ENCODE measurements at places on chromosomes 6 and 20.
A peak's percentile ranks its signal among the peaks of the same experiment; 100 is the strongest.

DNA sequence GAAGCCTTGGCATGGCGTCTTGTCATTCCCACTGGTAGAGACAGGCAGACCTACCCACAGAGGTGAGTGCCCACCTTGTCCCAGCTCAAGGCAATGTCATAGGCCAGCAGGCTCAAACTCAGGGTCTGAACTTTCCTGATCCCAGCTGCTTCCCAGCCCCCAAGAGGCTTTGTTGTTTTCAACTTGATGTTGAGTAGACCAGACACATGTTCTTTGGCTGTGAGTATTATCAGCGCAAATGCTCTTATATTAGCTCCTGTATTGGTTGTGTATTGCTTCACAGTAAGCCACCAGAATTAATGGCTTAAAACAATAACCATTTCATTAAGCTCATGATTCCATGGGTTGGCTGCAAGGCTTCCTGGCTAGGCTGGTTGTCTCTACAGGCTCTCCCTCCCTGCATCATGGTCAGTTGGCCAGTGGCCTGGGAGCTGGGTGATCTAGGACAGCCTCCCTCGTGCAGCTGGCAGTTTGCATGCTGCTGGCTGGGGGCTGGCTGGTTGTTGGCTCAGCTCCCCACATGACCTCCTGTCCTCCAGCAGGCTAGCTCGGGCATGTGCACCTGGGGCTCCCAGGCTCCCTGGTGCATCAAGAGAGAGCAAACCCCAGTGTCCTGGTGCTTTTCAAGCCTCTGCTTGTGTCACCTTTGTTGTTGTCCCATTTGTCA lies 21.6 kb downstream of the TOX2 start:
- peak; percentile 10 for ATAC-seq

- ATAC-seq: no peak
Measured at GRCh38 chr20:34250005-34250404, 8.8 kb downstream of the ASIP start.

DNA sequence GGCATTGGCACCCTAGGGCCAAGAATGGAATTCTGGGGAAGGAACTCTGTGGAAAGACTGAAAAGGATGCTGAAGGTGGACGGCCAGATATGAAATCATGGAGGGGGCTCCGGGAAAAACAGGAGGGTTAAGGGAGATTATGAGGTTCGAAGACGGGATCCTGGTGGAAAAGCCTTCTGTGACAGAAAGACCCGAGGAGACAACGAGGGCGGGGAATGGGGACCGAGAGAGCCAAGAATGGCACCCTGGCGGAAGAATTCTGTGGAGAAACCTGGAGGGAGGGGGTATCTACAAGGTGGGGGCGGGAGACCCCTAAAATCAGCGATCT lies 426 bp downstream of the TRMT6 start:
- no peak for ATAC-seq

DNA sequence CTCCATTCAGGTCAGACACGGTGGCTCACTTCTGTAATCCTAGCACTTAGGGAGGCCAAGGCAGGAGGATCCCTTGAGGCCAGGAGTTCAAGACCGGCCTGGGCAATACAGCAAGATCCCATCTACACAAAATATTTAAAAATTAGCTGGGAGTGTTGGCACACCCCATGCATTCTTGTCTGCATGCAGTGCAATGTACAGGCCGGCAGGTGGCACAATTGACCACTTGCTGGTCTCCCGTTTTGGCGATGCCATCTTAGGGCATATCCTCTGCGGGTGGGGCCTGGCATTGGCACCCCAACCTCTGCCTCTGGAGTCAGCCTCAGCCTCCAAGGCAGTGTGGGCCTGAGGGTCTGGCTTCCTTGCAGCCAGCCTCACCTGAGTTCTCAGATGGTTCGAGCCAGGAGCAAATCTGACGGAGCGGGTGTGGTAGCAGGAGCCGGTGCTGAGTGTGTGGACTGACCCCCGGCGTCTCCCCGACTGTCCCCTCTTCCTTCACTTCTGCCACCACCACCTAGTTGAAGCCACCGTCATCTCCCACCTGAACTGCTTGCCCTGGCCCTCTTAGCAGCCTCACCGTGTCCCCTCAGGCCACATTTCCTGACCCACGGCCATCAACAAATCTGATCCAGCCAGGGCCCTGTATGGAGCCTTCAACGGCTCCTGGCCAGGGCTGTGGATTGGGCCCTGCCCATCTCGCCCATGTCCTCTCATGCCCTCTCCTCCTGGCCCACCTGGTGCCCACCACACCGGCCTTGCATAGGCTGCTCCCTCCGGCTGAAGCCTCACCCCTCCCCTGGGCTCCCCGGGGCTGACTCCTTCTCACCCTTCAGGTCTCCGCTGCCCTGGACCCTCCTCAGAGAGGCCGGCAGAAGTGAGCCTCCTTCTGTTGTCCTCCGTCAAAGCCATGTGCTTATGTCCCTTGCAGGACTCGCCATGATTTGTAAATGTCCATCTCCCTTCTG lies 44.0 kb downstream of the EFCAB8 start:
- peak; percentile 81 for ATAC-seq
